ENCODE measurements at places on chromosomes 13 and 19.

GRCh38 chr19:29547361-29547960 lies 21.7 kb downstream of the VSTM2B start:
- no peak for DNase-seq

- no peak for DNase-seq
These were observed 419.3 kb upstream of the KLHL1 start for GRCh38 chr13:70527599-70527998.

DNA sequence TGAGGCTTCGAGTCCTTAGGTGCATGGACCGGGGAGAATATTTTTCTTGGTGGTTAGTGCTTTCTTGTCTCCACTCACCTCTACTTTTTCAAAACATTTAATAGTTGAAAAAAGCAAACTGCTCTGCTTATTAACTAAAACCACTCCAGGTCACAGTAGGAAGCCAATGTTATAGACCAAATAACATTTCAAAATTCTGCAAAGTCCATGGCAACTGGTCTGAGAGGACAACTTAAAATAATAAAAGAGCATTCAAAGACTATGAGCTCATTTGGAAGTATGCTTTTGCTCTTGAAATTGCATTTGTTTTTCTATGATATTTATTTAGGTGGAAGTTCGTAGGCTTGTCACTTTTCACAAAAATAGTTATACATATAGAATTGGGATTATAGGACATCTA lies 483.0 kb downstream of the DCT start:
- DNase-seq: no peak

- no peak for DNase-seq
These were observed 6.3 kb downstream of the ARRDC5 start for GRCh38 chr19:4896372-4896771.

DNA sequence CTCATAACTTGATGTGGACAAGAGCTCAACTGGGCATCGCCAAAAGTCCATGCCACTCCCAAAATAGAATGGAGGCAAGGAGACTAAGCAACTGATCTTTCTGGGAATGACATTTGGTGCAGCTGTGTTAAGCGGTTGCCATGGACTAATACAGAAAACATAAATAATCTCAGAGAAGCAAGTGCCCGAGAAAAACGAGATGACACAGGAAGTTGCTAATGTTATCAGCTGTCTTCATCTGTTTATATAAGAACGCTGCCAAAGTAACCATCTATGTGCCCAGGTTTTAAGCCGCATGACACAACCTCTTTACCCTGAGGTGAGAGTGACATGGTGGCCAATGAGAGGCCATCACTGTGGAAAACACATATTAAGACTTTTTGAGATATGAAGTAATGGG lies 54.9 kb upstream of the SACS start:
- DNase-seq: no peak

DNA sequence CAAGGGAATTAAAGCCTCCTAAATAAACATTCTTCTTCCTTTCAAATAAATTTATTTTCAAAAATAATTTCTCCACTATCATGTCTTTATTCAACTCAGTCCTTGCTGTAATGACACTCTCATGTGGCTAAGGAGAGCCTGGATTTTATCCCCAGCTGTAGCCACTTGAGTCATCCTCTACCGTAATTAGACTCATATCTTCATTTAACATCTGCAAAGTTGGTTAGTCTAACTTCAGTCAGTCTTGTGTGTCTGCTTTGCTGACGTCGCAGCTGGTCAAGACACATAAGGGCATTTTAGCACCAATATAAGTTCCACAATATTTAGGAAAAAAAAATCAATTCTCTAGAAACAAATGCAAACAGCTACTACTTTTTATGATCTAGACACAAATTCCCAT lies 776.4 kb upstream of the ATXN8OS start:
- no peak for DNase-seq

GRCh38 chr13:33079960-33080359 lies 63.7 kb downstream of the KL start:
- DNase-seq: no peak

DNA sequence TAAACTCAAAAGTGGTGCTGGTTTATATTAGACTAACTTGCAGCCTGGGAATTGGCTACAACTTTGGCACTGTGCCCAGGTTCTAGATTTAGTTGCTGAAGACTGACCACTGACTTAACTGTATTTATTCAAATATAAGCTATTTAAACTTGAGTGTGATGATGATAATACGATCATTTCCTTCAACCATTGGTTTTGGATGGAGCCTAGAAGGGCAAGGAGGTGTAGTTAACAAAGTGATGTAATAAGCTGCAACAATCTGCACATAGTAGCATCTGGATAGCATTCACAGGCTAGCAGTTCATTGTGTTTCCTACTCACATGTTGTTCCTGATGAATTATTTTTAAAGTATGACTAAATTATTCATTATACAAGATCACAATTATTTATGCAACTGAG lies 55.2 kb upstream of the DACH1 start:
- DNase-seq: no peak
